ENCODE measurements at places on chromosomes 7 and 10.
A peak's percentile ranks its signal among the peaks of the same experiment; 100 is the strongest.

GRCh38 chr10:82400841-82401240 is 525.8 kb downstream of the NRG3 start:
- DNase-seq: no peak

- DNase-seq: no peak
These were observed 25.7 kb upstream of the ENTPD1 start for GRCh38 chr10:95730233-95730632.

- no peak for DNase-seq
These were observed 41.1 kb downstream of the ZC3HC1 start for GRCh38 chr7:130009848-130010688.

DNA sequence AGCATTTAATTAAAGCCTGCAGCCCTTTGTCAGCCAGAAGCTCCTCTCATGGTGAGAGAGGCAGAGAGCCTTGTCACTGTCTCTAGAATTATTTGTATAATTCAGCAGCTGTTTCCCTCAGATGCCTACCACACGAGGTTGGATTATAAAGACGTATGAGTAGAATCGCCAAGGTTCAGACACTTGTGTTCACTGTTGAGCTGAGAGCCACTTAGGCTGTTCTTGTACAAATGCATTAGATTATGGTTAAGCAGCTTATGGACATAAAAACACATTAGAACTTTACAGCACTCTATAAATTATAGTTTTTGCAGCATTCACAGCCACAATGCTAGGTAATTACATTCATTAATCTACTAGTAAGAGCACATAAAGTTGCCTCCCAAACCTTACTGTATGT is 282.6 kb downstream of the AUTS2 start:
- DNase-seq: peak; percentile 77

- peak; percentile 15 for DNase-seq
These were observed 71.3 kb downstream of the CAMK1D start for GRCh38 chr10:12420530-12421120.

GRCh38 chr10:73907841-73908517 is 3.0 kb upstream of the PLAU start:
- no peak for DNase-seq

DNA sequence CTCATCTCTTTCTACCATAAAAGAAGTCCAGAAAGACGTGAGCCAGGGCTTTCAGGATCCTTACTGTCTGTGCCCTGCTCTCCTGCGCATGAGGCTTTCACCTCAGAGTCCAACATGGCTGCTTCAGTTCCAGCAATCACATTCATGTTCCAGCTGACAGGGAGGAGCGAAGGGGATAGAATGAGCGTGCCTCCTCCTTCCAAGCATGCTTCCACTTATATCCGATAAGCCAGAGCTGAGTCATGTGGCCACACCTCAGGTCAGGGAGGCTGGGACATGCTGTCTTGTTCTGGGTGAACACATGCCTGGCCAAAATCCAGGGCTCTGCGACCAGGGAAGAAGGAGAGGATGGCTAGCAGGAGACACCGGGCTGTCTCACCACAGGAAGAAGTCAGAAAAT is 248.2 kb downstream of the SKAP2 start:
- no peak for DNase-seq

- DNase-seq: no peak
These were observed 66.5 kb upstream of the SHTN1 start for GRCh38 chr10:117071286-117072050.

GRCh38 chr10:132986576-132986975 is 44.2 kb upstream of the CFAP46 start:
- DNase-seq: no peak

- DNase-seq: no peak
These were observed 553.8 kb downstream of the TFEC start for GRCh38 chr7:115476671-115477181.

GRCh38 chr7:149188637-149189259 is 6.6 kb upstream of the ZNF282 start:
- no peak for DNase-seq

GRCh38 chr10:19178675-19179074 is 130.1 kb downstream of the MALRD1 start:
- no peak for DNase-seq

- no peak for DNase-seq
These were observed 269.9 kb upstream of the MKLN1 start for GRCh38 chr7:131057794-131058070.

GRCh38 chr7:157568106-157568769 is 231.4 kb downstream of the DNAJB6 start:
- no peak for DNase-seq

- peak; percentile 34 for DNase-seq
These were observed 38.3 kb downstream of the AKR1B1 start for GRCh38 chr7:134420424-134421125.

DNA sequence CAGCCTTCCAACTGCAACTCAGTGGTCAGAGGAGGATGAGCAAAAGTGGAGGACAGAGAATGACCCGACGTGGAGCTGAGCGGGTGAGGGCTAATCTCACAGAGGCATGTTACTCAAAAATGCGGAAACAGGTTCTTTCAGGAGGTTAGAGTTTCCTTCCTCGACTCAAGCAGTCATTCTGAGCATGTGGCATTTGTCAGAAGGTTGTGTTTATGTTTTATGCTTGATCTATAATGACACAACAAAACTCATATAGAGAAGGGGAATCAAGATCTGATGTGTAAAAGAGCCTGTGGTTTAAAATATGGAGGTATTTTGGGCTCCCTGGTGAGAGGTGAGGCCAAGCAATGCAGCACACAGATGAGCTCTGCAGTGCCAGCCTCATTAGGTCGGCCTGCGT is 311.4 kb downstream of the ADARB2 start:
- DNase-seq: no peak

GRCh38 chr7:156725936-156726335 is 85.4 kb downstream of the RNF32 start:
- DNase-seq: no peak

DNA sequence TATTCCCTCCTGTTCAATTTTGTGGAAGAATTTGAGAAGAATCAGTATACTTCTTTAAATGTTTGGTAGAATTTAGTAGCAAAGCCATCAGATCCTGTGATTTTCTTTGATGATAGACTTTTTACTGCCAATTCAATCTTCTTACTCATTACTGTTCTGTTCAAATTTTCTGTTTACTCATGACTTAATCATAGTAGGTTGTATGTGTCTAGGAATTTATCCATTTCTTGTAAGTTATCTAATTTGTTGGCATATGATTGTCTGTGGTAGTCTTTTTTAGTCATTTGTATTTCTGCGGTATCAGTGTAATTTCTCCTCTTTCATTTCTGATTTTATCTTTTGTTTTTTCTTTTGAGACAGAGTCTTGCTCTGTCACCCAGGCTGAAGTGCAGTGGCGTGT is 87.4 kb downstream of the CCDC3 start:
- DNase-seq: no peak

- DNase-seq: no peak
These were observed 58.0 kb downstream of the PLXNA4 start for GRCh38 chr7:132518102-132518838.

DNA sequence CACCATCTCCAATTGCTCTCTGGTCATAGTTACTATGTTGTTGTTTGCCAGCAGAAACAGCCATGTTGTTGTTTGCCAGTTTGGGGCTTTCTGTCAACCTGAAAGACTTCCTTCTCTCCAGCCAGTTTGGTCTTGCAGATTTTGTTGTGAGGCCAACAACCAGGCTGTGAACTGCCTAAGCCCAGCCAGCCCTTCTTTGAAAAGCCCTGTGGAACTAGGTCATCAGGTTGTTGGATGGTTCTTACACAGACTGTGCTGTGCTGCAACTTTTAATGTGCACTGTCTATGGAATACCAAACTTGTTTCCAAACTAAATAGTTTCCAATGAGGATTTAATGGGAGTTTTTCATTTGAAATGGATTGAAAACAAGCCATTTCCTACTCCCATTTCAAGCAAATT is 592.7 kb upstream of the GALNT17 start:
- DNase-seq: no peak

DNA sequence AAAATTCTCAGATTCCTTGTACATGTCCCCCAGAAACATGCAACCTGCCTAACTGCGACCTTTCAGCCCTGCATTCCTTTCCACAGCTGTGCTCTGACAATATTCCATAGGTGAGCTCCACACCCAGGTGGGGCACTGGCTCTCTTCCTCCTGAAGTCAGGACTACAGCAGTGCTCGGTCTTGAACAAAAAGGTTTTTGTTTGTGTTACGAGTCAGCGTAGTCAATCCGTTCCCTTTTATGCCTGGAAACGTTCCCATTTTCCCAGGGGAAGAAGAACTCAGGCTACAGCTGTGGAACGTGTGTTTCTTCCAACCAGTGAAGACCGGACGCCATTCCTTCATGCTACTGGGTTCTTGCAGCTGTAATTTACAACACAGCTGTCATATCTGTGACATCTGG is 52.4 kb upstream of the PFKP start:
- no peak for DNase-seq

DNA sequence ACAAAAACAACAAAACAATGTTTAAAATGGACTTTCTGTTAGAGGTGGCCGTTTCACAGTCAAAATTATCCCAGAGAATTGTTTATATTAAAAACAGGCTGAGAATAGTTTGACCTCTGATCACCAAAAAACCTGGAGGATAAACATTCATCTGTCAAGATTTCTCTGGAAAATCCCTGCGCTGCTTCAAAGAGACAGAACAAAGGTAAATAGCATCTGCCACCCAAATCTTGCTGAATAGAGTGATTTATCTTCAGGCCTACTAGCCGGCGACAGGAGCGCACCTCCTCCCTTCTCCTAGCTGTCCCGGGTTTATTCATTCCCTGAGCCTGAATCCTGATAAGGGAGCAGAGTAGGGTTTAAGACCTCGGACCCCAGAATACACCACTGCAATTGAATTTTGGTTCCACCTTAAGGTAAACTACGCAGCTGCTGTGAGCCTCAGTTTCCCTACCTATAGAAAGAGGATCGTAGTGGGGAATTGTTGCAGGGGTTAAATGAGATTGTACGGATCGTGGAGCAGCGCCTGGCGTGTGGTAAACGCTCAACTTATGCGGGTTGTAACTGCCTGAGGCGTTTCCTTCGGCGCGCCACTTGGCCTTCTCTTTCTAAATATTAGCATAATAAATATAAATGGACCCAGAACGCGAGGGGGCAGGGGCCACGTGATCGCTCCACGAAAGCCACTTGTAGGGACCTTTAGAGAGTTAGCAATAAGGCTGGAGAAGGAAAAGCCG is 498 bp upstream of the ST7 start:
- peak; percentile 70 for DNase-seq

DNA sequence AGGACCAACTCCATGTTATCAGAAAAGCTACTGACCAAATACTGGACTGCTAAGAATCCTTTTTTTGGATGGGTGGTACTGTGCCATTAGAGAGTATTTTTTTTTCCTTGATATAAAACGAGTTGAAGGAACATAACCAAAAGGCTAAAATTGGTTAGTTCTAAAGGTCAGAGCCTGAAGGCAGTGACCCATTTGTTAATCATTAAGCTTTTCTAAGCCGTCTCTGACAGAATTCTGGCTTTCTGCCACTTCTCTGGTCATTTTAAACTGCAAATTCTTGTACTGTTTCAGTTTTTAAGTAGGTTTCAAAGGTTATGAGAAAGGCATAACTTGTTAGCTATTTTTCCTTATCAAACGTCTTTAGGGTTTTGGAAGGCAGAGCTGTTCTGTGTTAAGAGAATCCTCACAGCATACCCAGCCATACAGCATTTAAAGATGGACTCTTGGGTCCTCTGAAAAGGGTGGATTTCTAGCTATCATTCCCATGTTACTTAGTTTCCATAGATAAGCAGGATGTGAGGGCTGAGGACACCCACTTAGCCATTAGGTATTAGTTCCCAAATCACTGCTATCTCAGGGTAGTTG is 196.8 kb downstream of the RNLS start:
- DNase-seq: no peak

- DNase-seq: no peak
These were observed 55.7 kb downstream of the ST7 start for GRCh38 chr7:117008886-117009531.

- DNase-seq: no peak
These were observed 335.4 kb downstream of the PARD3 start for GRCh38 chr10:34479520-34480179.

GRCh38 chr7:100603726-100604027 is 1.5 kb downstream of the PCOLCE start:
- DNase-seq: no peak

DNA sequence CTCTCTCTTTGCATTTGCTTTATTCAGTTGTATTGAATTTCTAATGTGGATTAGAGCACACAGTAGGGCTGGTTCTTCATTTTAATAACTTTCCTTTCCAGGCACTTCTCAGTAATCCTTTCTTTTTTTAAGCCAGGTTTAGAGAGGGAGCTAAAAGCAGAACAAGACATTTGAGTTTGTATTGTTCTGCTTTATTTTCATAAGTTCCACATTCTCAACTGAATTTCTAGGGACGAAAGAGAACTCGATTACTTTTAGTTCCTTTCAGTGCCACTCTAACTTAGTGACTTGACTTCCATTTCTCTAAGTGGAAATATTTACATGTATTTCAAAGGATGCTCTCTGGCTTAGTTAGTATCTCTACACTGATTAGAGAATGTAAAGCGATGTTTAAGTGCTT is 145.6 kb downstream of the EXOC4 start:
- no peak for DNase-seq

GRCh38 chr7:117023325-117023854 is 70.1 kb downstream of the ST7 start:
- DNase-seq: no peak

DNA sequence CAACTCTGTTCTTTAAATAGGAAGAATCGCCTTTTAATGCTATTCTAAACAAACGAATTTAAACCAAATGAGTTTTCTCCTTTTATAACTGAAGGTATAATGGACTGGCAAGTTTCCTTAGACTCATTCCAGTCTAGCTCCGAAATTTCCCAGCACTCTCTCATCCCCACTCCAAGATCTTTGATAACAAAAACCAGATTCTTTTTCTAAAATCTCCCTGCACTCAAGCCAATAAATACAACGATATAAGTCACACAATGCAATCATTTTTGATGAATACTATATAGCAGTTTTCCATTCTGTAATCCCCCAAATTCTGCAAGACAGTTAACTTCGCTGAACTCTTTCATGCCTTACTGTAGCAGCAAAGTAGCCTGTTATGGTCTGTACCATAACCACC is 1.9 kb downstream of the OGA start:
- DNase-seq: no peak

- DNase-seq: no peak
These were observed 280.0 kb downstream of the SEMA3D start for GRCh38 chr7:84906889-84907288.

- no peak for DNase-seq
These were observed 89.1 kb downstream of the CNOT4 start for GRCh38 chr7:135420786-135421185.

Measured in NCI-H345 (cell line).